ENCODE measurements at places on chromosomes 6 and 20. TPM values are rescaled to one million over a fixed set of nuclear protein-coding genes. Genes with fewer than 3 reads are reported as not detected.

The SLC2A10 gene
- 43.7 TPM for total RNA-seq

The PLA2G7 gene
- total RNA-seq, result not detected

The GDAP1L1 gene
- not detected for total RNA-seq

The ILRUN gene
- total RNA-seq, result 30.9 TPM

The MAVS gene
- 24.3 TPM for total RNA-seq

The SIGLEC1 gene
- not detected for total RNA-seq

The C6orf141 gene
- total RNA-seq, result not detected

The OR2H2 gene
- not detected for total RNA-seq

The WFDC8 gene
- total RNA-seq, result not detected

The PNPLA1 gene
- 0.49 TPM for total RNA-seq

The CSTF1 gene
- total RNA-seq, result 32.6 TPM

The PRIM2 gene
- 7.8 TPM for total RNA-seq

The GPX5 gene
- not detected for total RNA-seq

The MATN4 gene
- not detected for total RNA-seq

The DNAH8 gene
- total RNA-seq, result not detected

The CYP24A1 gene
- total RNA-seq, result not detected

The C20orf144 gene
- not detected for total RNA-seq

The TMEM244 gene
- not detected for total RNA-seq

The EPHA7 gene
- 0.65 TPM for total RNA-seq

The SLC13A3 gene
- total RNA-seq, result 0.36 TPM

All from cardiac atrium fibroblast (primary cell).